H1 (cell line): ENCODE measurements at places on chromosomes 6 and 20. TPM values are rescaled to one million over a fixed set of nuclear protein-coding genes. Genes with fewer than 3 reads are reported as not detected.

GRCh38 chr20:22430154-22430745, 154.1 kb downstream of the FOXA2 start:
- no peaks in the 10 kb centered on the region for H3K36me3 ChIP-seq
- H3K27me3 ChIP-seq, result peaks cover 62% of the 10 kb centered on the region
- H3K27ac ChIP-seq, result no peak overlapping the region

DNA sequence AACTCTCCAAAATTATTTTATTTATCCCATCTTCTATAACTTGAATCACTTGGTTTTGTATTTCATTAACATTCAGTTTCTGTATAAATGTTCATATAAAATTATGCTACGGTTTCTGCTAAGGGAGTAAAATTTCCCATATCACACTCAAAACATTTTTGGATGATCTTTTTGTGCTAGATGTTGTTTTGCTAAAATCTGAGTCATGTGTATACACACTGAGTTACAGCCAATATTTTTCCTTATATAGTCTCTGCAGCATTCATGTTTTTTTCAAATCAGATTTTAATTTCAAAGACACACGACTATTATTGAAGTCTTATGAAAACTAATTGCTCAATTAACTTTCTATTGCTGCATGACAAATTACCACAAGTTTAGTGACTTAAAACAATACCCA, 54.3 kb upstream of the SLC2A12 start:
- no peak overlapping the region for H3K4me3 ChIP-seq
- H3K36me3 ChIP-seq, result no peaks in the 10 kb centered on the region
- DNase-seq, result no peak
- no peaks in the 10 kb centered on the region for H3K27me3 ChIP-seq
- H3K27ac ChIP-seq, result no peak overlapping the region

GRCh38 chr6:108951351-108951953, 103.2 kb downstream of the ARMC2 start:
- H3K27ac ChIP-seq, result no peak overlapping the region
- no peaks in the 10 kb centered on the region for H3K4me1 ChIP-seq
- H3K27me3 ChIP-seq, result no peaks in the 10 kb centered on the region
- H3K4me3 ChIP-seq, result no peak overlapping the region
- no peak for DNase-seq
- H3K36me3 ChIP-seq, result no peaks in the 10 kb centered on the region

- peaks cover 7% of the 10 kb centered on the region; the same call in 1 of the 2 replicates for H3K4me1 ChIP-seq
- H3K4me3 ChIP-seq, result peak overlapping the region; percentile 53
- no peaks in the 10 kb centered on the region for H3K36me3 ChIP-seq
- no peak for DNase-seq
- H3K27me3 ChIP-seq, result peaks cover 46% of the 10 kb centered on the region
Measured at GRCh38 chr20:35600993-35601973, 14.3 kb upstream of the SPAG4 start.

- H3K4me3 ChIP-seq, result no peak overlapping the region
- DNase-seq, result no peak
- H3K36me3 ChIP-seq, result no peaks in the 10 kb centered on the region
Measured at GRCh38 chr6:165325609-165326008, 16.2 kb upstream of the C6orf118 start.

DNA sequence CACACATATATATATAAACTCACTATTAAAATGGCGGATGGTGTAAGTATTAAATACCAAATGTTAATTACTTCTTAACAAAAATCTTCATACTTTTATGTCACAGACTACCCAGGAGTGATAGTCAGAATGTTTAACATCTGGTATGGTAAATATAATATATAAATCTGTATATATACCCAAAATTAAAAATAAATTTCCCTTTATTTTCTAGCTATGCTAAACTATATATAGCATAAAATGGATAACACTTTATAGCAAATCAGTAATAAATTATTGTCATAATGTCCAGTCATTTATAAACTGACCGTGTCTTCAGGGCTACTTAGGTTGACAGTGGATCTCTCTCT, 37.1 kb downstream of the GSTA2 start:
- no peak for DNase-seq
- no peaks in the 10 kb centered on the region for H3K4me1 ChIP-seq
- no peaks in the 10 kb centered on the region for H3K27me3 ChIP-seq
- no peak overlapping the region for H3K27ac ChIP-seq
- no peak overlapping the region for H3K4me3 ChIP-seq
- H3K36me3 ChIP-seq, result no peaks in the 10 kb centered on the region

- no peak overlapping the region for H3K4me3 ChIP-seq
- no peak overlapping the region for H3K27ac ChIP-seq
- no peaks in the 10 kb centered on the region for H3K4me1 ChIP-seq
- no peaks in the 10 kb centered on the region for H3K36me3 ChIP-seq
Measured at GRCh38 chr6:137787016-137787415, 80.0 kb upstream of the TNFAIP3 start.

DNA sequence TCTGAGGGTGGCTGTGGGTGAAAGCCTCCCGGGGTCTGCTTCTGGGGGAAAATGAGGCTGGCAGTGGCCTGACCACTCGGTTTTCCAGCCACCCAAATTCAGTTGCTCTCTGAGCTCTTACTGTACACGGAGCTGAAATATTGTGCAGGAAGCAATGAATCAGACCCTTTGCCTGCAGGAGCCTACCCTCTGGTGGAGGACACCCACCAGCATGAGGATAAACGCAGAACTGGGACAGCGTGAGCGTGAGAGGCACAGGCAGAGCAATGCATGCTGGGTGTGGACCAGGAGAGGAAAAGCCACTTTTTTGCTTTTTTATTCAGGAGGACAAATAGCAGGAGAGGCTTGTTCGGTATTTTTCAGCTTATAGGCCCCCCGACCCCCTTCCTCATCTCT, 298.0 kb downstream of the QKI start:
- no peak for DNase-seq
- no peaks in the 10 kb centered on the region for H3K4me1 ChIP-seq
- no peak overlapping the region for H3K4me3 ChIP-seq
- H3K27me3 ChIP-seq, result no peaks in the 10 kb centered on the region
- H3K27ac ChIP-seq, result no peak overlapping the region

- DNase-seq, result no peak
- no peak overlapping the region for H3K4me3 ChIP-seq
- H3K27ac ChIP-seq, result no peak overlapping the region
Measured at GRCh38 chr20:33005908-33006775, 1.4 kb upstream of the BPIFB2 start.

- H3K27me3 ChIP-seq, result no peaks in the 10 kb centered on the region
- H3K27ac ChIP-seq, result peak within 1 kb of the TSS; percentile 63
- peak within 1 kb of the TSS; percentile 89 for H3K4me3 ChIP-seq
- H3K36me3 ChIP-seq, result peaks cover 13% of the 10 kb centered on the region; the same call in 1 of the 2 replicates
Measured at GRCh38 chr6:96897396-96898240, at the start of gene NDUFAF4. NDUFAF4 (minus strand) TSS chr6:96897891; CDS start chr6:96897801, 90 bp downstream.

DNA sequence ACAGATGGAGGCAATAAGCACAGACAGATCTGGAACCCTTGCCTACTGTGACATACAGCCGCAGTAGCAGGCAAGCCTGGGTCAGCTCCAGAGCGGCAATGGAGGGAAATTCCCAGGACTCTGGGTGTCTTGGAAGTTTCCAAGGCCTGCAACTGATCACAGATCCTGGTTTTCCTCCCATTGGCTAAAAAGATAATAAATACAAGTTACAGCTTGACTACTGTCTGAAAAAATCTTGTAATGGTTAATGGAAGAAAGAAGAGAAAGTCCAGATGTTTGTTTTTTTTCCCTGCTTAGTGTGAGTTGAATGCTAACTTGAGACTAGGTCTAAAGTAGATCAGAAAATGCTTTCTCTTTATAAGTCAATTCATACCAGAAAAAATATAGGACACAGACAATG, 307.6 kb downstream of the ALDH8A1 start:
- H3K27me3 ChIP-seq, result no peaks in the 10 kb centered on the region
- H3K36me3 ChIP-seq, result no peaks in the 10 kb centered on the region
- no peak overlapping the region for H3K4me3 ChIP-seq
- no peaks in the 10 kb centered on the region for H3K4me1 ChIP-seq

DNA sequence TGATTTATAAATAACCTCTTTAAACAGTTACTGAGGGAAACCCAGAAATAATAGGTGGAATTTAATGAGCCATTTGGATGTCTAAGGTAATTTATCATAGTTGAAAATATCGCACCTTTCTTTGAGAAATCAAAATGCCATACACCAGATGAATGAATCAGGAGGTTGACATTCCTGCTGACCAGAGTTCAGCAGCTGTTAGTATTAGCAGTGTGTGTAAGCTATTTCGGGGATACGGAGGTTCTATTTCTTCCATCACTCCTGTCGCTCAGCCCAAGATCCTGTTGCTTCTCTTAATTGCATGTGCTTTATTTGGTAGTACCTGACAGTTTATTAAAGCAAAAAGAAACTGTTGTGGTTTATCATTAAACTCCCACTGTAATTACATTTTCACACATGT, 67.1 kb downstream of the HDGFL1 start:
- H3K4me1 ChIP-seq, result 0 out of 2 replicates have a peak, but pooled peaks cover 4% of the 10 kb centered on the region
- H3K27ac ChIP-seq, result no peak overlapping the region
- H3K36me3 ChIP-seq, result no peaks in the 10 kb centered on the region
- H3K27me3 ChIP-seq, result no peaks in the 10 kb centered on the region

- H3K4me3 ChIP-seq, result no peak overlapping the region
- no peak for DNase-seq
- H3K27me3 ChIP-seq, result no peaks in the 10 kb centered on the region
- H3K27ac ChIP-seq, result no peak overlapping the region
- H3K4me1 ChIP-seq, result no peaks in the 10 kb centered on the region
Measured at GRCh38 chr20:58774667-58775263, 75.9 kb downstream of the GNAS-AS1 start.

GRCh38 chr20:8094850-8095249, 37.2 kb upstream of the PLCB1 start:
- H3K27me3 ChIP-seq, result no peaks in the 10 kb centered on the region
- no peak for DNase-seq
- H3K27ac ChIP-seq, result no peak overlapping the region
- no peaks in the 10 kb centered on the region for H3K36me3 ChIP-seq
- no peaks in the 10 kb centered on the region for H3K4me1 ChIP-seq

GRCh38 chr20:18904192-18904591, 90.6 kb downstream of the SCP2D1 start:
- H3K4me1 ChIP-seq, result peaks cover 2% of the 10 kb centered on the region; the same call in 1 of the 2 replicates
- DNase-seq, result no peak
- H3K27ac ChIP-seq, result no peak overlapping the region
- H3K4me3 ChIP-seq, result no peak overlapping the region
- no peaks in the 10 kb centered on the region for H3K36me3 ChIP-seq
- no peaks in the 10 kb centered on the region for H3K27me3 ChIP-seq

DNA sequence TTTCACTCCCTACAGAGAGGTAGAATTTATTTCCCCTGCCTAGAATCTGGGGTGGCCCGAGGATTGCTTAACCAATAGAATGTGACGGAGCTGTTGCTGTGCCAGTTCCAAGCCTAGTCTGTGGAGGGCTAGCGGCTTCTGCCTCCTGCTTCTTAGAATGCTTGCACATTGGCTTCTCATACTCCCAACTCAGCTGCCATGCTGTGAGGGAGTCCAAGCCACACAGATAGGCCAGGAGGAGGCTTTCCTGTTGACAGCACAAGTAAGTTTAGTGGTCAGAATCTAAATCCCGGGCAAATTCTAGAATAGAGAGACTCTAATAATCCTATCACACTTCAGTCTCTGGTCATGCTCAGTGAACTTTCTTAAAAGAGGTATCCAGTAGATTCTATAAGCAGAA, 57.5 kb upstream of the SNRPB2 start:
- H3K27ac ChIP-seq, result no peak overlapping the region
- DNase-seq, result no peak
- H3K4me1 ChIP-seq, result no peaks in the 10 kb centered on the region
- no peak overlapping the region for H3K4me3 ChIP-seq
- H3K36me3 ChIP-seq, result no peaks in the 10 kb centered on the region

DNA sequence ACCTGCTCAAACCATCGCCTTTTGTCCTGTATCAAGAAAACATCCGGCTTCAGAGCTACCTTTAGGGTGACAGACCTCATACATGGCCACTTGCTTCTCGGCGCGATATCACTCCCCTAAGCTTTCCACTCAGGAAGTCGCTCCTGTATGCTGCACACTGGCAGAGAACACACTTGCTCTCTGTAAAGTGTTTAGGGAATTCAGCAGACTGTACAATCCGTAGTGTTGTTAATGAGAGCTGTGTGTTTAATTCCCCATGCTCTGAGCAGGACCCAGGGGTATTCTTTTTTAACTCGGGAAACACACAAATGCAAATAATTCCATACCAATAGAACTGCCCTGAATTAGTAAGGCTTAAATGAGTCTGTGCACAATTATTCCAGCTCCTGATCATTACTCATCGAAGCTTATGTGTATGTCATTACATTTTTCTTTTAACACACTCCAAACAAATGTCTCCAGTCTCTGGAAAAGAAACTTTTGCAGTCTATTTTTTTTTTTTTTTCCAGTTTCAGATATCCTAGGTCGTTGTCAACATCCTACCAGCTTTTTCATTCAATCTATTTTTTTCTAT, 338.7 kb upstream of the ARID1B start:
- no peaks in the 10 kb centered on the region for H3K36me3 ChIP-seq
- H3K27me3 ChIP-seq, result no peaks in the 10 kb centered on the region
- no peak overlapping the region for H3K4me3 ChIP-seq
- no peaks in the 10 kb centered on the region for H3K4me1 ChIP-seq

- no peak overlapping the region for H3K4me3 ChIP-seq
- no peak for DNase-seq
- no peak overlapping the region for H3K27ac ChIP-seq
- no peaks in the 10 kb centered on the region for H3K27me3 ChIP-seq
- no peaks in the 10 kb centered on the region for H3K36me3 ChIP-seq
Measured at GRCh38 chr6:148035806-148036390, 306.7 kb upstream of the SASH1 start.

- H3K36me3 ChIP-seq, result no peaks in the 10 kb centered on the region
- no peak for DNase-seq
- no peak overlapping the region for H3K27ac ChIP-seq
Measured at GRCh38 chr6:93496548-93496947, 77.2 kb upstream of the EPHA7 start.

- H3K27me3 ChIP-seq, result no peaks in the 10 kb centered on the region
- DNase-seq, result no peak
- H3K4me1 ChIP-seq, result no peaks in the 10 kb centered on the region
- H3K27ac ChIP-seq, result no peak overlapping the region
- H3K4me3 ChIP-seq, result no peak overlapping the region
Measured at GRCh38 chr6:45483501-45483900, 105.8 kb upstream of the SUPT3H start.

DNA sequence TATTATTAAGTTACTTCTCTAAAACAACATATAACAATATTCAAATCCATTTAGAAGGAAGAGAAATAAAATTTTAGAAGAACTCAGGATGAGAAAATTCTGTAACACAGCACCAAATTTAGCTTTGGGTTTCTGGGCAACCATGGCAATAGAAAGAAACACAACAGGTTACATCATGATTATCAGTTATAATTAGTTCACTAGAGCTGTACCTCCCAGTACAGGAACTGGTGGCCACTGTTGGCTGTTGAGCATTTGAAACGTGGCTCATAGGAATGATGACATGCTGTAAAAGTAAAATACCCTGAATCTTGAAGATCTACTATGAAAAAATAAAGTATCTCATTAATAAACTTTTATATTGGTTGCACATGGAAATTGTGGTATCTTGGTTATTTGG, 23.7 kb upstream of the MAP3K4 start:
- no peaks in the 10 kb centered on the region for H3K4me1 ChIP-seq
- no peaks in the 10 kb centered on the region for H3K36me3 ChIP-seq
- no peak overlapping the region for H3K27ac ChIP-seq
- no peaks in the 10 kb centered on the region for H3K27me3 ChIP-seq

BLTP3A gene
- total RNA-seq, result 17.2 and 18.5 TPM in 2 replicates

KIF25 gene
- 2.0 and 2.3 TPM in 2 replicates for total RNA-seq

CCM2L gene
- total RNA-seq, result 5.5 and 6.0 TPM in 2 replicates

TMEM151B gene
- total RNA-seq, result 15.5 and 15.7 TPM in 2 replicates

CPNE5 gene
- total RNA-seq, result 0.15 and 0.88 TPM in 2 replicates

PRSS35 gene
- total RNA-seq, result 2.3 and 2.9 TPM in 2 replicates

TSBP1 gene
- not detected in 2 replicates for total RNA-seq

TSHZ2 gene
- 0.30 and 0.48 TPM in 2 replicates for total RNA-seq
